ENCODE measurements at places on chromosomes 1 and 21.
A peak's percentile ranks its signal among the peaks of the same experiment; 100 is the strongest.

DNA sequence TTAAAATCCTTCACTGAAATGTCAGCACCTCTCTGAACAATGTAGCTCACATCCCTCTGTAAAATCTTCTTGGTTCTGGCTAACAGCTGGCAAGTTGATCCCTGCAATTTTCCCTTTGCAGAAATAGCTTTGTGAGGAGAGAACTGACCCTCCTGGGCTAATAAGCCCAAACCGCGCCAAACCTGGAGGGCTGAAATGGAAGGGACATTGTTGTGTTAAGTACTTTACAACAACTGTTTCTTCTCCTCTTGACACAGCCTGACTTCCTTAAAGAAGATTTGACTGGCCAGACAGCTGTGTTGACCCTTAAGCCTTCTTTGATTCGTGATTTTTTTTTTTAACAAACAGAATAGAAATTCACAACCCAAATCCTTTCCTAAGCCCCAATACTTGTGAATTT, 5.7 kb downstream of the LMX1A start:
- no peak for DNase-seq

DNA sequence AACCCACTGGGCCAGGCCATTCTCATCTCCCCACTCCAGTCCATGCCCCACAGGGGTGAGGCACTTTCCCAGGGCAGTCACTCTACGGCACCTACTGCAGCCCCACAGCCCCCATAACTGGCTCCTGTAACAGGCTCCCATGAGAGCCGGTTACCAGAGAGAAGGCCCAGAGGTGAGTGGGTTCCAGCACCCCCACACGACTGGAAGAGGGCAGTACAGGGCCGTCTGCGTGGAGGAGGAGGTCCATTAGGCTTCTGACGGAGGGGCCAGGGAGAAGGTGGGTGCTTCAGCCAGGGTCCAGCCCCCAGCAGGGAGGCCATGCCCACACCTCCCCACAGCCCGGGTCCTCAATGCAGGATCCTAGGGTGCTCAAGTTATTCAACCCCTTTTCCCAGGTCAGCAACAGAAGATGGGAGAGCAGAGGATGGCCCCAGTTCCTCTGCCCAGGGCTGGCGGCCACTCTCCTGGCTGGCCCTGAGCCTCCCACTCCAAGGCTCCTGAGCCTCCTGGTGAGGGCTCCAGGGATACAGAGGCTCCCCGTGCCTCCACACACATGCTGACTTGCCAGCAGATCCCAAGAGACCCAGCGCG, 1.6 kb downstream of the ACAP3 start:
- DNase-seq, result no peak

GRCh38 chr1:45815667-45816458, 12.5 kb downstream of the MAST2 start:
- DNase-seq, result no peak

- DNase-seq, result no peak
Observed at GRCh38 chr1:58583496-58583895, 6.4 kb upstream of the TACSTD2 start.

- peak; percentile 19 for DNase-seq
Observed at GRCh38 chr1:91731815-91732214, 154.1 kb downstream of the TGFBR3 start.
